KBM-7 (cell line): ENCODE measurements at places on chromosomes 16 and 17.

GRCh38 chr16:48531011-48531962 lies 78.7 kb downstream of the N4BP1 start:
- DNase-seq, result no peak

DNA sequence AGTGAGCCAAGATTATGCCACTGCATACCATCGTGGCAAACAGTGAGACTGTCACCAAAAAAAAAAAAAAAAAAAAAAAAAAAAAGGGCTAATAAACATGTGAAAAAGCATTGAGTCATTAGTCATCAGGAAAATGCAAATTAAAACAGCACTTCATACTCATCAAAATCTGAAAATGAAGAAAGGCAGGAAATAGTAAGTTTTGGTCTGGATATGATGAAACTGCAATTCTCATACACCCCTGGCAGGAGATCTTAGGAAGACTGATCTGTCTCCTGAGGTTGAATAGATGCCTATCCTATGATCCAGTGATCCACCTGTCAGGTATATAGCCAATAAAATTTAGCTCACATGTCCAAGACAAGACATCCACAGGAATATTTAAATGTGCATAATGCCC lies 212.7 kb downstream of the CPPED1 start:
- DNase-seq, result no peak

- no peak for DNase-seq
Measured at GRCh38 chr17:57853695-57854094, 3.9 kb upstream of the MRPS23 start.

GRCh38 chr17:77798031-77798430 lies 160.5 kb upstream of the TNRC6C start:
- DNase-seq, result no peak

- peak; percentile 63 for DNase-seq
Measured at GRCh38 chr16:81758376-81758775, 20.7 kb upstream of the PLCG2 start.

DNA sequence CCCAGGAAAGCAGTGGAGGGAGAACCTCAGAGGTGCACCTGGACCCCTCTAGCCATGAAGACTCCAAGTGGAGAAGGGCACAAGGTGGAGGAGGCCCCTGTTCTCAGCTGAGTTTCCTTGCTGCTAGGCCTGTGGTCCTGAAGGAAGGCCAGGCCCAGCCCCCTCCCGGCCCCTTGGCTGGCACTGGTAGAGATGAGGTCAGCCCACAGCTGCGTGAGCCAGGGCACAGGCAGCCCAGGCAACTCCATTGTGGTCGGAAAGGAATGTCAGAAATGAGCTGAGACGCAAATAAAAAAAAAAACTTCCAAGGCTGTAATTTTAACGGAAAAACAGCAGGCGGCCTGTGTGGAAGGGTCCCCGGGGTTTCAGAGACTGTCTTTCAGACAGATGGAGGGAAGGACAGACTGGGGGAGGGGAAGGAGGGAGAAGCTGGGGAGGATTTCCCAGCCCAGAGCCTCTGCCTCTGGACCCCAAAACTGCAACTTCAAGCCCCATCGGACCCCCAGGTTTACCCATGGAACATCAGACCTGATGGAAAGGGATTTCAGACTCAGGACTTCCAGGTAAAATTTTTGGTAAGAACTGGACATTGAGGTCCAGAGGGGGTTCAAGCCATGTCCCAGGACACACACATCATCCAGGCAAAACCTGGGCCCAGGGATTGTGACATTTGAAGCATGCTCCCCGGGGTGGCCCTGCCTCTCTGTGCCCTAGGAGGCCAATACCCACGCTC lies 25.6 kb upstream of the MRPS23 start:
- peak; percentile 90 for DNase-seq
